NAMALWA (cell line): ENCODE measurements at places on chromosomes 13 and 19.

DNA sequence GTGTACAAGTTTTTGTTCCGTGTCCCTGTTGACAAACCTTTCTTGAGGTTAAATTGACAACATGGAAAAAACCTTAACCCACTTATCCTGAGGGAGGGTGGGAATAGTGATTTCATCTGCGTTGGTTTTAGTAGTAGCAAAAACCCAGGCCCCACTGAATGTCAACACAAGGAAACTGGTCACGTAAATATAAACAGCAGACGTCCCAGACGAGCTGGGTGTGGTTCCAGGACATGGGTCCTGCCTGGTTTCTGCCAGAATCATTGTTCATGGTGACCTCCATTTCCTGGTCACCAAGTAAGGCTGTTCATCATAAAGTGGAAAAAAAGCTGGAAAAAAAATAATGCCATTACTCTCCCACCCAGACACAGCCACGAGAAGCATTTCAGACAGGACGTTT, 16.9 kb upstream of the F2RL3 start:
- DNase-seq = no peak

GRCh38 chr13:83880275-83881139, 1.8 kb downstream of the SLITRK1 start:
- DNase-seq = no peak

DNA sequence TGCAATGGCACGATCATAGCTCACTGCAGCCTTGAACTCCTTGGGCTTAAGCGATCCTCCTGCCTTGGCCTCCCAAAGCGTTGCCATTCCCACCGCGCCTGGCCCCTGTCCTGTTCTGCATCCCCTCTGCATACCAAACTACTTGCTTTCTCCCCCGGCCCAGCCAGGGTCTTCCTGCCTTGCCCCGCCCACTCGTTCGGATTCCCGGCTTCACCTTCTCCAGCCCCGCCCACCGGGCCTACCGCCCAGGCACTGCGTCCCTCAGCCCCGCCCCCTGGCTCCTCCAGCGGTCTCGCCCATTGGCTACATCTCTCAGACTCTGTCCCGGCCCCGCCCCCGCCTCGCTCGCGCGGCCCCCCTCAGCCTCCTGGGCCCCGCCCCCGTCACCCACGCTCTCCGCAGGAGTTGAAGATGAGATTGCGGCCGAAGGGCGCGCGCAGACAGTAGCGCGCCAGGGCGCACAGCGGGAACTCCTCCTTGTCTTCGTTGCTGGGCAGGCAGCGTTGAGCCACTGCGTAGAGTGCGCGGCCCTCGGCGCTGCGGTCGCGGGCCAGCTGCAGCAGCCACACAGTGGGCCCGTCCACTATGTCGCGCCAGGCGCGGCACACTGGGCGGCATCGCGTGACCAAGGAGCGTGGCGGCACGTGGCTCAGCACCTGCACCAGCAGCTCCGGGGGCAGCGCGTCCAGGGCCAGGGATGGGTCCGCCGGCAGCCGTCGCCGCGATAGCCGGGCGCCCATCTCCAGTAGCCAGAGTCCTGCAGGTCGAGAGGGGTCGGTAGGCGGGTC, 19.0 kb downstream of the MRPS12 start:
- no peak for DNase-seq

GRCh38 chr13:76048675-76049375, 412.7 kb downstream of the LMO7 start:
- no peak for DNase-seq

- no peak for DNase-seq
These were observed 10.2 kb upstream of the TMEM160 start for GRCh38 chr19:47058621-47059022.

DNA sequence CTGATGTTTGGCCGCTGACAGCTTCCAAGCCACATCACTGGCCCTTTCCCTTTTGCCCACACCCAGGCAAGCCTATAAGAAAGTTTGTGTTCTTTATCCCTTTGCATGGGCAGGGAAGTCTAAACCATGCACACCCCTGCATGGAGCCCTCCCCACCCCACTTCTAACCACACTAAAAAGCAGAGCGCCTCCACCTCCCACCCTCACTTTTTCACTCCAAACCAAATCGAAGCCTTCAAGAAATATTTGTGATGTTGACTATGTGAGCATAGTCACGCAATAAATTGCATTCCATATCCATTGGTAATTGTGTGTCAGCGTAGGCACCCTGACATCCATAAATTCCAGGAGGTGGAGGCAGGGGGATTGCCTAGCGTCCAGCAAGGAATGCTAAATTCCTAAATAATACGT, 104.4 kb upstream of the LSM14A start:
- DNase-seq = no peak

- DNase-seq = no peak
These were observed 86.6 kb upstream of the POSTN start for GRCh38 chr13:37685206-37685605.

DNA sequence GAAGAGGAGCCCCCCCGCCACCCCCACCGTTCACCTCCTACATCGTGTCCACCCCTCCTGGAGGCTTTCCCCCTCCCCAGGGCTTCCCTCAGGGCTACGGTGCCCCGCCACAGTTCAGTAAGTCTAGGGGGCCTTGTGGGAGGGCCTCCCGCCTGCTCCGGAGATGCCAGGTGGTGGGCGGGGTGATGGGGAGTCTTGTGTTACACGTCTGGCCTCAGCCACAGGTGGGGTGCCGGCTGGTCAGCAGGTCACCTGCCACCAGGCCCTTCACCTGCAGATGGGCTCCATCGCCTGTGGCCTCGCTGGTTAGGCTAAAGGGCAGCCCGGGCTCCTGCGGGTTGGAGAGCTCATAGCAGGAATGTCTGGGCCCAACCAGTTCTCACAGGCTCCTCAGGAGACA, 8.0 kb upstream of the RPS15 start:
- no peak for DNase-seq

DNA sequence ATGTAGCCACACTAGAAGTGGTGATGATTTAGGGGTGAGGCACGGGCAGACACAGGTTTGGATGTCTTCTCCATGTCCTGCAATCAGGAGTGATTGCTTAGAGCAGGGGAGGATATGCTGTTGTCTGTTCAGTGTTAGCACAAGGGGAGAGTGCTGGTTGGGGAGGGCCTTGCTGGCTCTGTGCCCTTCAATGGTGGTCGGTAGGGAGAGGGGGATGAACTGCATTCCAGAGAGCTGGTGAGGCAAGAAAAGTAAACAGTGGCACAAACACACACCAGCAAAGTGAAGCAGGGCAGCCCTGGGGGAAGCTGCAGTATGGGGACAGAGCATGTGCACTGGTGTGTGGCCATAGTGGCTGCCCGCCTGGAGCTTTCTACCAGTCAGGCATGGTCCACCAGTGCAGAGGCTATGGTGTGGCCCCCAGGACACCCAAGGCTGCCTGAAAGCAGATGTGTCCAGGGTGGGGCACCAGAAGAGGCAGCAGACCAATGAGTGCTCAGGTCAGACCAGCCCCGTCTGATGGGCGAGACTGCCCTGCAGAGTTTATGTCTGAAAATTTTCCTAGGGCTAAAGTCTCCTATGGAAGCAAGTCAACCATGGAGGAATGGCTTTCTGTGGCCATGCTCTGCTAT, 1676.9 kb downstream of the PCDH9 start:
- no peak for DNase-seq

- no peak for DNase-seq
These were observed 251.4 kb downstream of the RGCC start for GRCh38 chr13:41708713-41709112.

- DNase-seq = peak; percentile 33
These were observed 46.4 kb downstream of the PSG3 start for GRCh38 chr19:42693760-42694350.

DNA sequence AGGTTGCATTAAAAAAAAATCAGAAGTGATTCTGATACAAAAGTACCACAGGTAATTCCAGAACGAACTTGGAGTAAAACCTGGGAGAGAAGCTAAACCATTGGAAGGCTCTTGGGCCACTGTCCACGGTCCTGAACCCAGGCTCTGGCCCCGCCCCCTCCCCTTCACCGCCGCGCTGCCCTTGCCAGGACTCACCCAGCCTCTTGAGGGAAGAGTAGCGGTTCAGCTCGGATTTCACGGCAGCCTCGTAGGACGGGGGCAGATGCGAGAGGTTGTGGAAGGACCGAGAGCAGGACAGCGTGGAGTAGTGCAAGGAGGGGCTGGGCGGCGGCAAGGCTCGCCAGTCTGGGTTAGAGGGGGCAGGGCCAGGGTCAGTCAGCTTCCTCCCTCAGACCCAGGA, 5.7 kb downstream of the SHISA7 start:
- no peak for DNase-seq

- peak; percentile 38 for DNase-seq
These were observed 13.3 kb upstream of the LEUTX start for GRCh38 chr19:39765091-39766076.

GRCh38 chr13:111920306-111920931, 146.5 kb upstream of the SOX1 start:
- DNase-seq = no peak

- DNase-seq = no peak
These were observed 173.3 kb downstream of the COL4A1 start for GRCh38 chr13:110133425-110134235.

- DNase-seq = peak; percentile 67
These were observed 58.0 kb downstream of the ERCC5 start for GRCh38 chr13:102903659-102904407.

- peak; percentile 82 for DNase-seq
These were observed 21.8 kb upstream of the NAXD start for GRCh38 chr13:110593430-110594130.

DNA sequence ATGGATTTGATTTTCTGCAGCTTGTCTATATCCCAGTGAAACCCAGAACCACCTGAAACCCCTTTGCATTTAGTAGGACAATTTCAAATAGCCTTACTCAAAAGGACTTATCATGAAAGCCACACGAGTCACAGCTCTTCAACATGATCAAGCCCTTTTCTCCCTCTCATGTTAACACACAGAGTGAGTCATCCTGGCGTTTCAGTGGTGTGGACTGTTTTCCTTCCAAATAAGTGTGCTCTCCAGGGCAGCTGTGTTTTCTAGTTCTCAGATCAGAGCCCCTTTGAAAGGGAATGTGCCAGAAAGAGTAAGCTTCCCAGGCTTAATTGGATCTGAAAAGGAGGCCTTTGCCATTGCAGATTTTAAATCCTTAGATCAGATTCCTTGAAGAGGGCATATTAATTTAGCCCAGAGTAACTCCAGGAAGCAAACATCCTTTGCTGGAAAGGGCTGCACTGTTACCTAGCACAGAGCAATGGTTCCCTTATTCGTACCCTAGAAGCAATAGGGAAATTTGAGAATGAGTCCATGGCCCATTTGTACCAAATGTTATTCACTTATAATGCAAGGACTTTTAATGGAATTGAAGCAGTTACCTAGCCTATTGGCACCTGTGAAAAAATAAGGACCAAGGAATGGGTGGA, 51.3 kb downstream of the ERICH6B start:
- no peak for DNase-seq

GRCh38 chr13:110388108-110388943, 81.2 kb downstream of the COL4A2 start:
- no peak for DNase-seq

DNA sequence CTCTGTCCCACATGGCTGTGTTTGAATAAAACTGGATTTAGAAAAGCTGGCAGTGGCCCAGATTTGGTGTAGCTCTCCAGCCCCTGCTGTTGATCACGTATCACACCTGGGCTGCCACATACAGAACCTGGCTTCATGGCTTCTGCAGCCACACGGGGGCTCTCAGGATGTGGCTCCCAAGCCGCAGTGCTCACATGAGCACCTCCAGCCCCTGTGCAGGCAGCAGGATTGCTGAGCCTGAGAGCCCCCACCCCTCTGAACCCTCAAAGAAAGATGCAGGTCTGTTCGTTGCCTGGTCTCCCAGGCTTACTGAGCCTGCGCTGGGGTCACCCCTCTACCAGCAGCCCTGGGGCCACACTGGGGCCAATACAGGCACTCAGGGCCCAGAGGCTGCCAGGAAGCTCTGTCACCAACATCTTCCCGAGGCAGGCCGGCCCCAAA, 2.7 kb downstream of the PLEKHF1 start:
- DNase-seq = peak; percentile 22

- DNase-seq = peak; percentile 85
These were observed at the start of gene PRMT1 for GRCh38 chr19:49677231-49677900. Gene PRMT1 (plus strand): TSS chr19:49677271. CDS start chr19:49677281, 10 bp downstream.

DNA sequence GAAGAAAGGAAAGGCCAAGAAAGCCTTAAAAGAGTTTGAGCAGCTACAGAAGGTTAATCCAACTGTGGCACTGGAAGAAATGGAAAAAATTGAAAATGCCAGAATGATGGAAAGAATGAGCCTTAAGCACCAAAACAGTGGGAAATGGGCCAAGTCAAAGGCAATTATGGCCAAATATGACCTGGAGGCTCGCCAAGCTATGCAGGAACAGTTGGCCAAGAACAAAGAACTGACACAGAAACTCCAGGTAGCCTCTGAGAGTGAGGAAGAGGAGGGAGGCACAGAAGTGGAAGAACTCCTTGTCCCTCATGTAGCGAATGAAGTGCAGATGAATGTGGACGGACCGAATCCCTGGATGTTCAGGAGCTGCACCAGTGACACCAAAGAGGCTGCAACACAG, 5.1 kb downstream of the UTP14C start:
- DNase-seq = no peak

- no peak for DNase-seq
These were observed 575.1 kb downstream of the EFNB2 start for GRCh38 chr13:105960326-105960725.

DNA sequence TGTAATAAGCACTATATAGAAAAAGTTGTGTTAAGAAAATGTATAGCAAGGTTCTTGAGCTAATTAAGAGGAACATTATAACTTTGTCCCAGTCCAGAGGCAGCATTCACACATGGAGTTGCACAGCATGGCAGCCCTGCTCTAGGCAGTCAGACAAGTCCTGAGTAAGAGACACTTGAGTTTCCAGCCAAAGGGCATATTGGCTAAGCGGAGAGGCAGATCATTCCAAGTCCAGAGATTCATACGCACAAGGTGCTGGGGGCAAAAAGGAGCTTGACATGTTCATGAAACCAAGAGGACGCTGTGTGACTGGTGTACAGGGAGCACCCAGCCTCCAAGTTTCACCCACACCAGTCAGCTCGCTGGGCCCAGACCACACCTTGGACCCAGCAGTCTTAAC, 232.6 kb upstream of the IPO5 start:
- no peak for DNase-seq

DNA sequence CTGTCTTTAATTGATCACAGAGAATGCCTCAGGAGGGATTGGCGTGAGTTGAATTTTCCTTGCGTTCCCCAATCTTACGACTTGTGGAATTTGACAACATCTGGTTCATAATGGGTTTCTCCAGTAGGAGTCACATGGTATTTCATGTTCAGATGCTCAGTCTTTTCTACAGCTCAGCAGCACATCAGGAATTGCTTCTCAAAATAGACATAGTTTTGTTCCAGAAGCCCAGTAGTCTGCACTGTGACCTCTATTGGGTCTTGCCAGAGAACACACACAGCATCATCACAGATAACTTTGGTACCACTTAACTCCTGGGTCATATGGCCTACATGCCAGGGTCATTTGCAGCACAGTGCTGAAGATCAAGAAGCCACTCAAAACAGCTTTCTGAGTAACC, 282.5 kb upstream of the HTR2A start:
- DNase-seq = no peak
